ENCODE measurements at places on chromosomes 2 and 18.

- DNase-seq, result no peak
These were observed 11.5 kb downstream of the ASAP2 start for GRCh38 chr2:9217838-9218770.

DNA sequence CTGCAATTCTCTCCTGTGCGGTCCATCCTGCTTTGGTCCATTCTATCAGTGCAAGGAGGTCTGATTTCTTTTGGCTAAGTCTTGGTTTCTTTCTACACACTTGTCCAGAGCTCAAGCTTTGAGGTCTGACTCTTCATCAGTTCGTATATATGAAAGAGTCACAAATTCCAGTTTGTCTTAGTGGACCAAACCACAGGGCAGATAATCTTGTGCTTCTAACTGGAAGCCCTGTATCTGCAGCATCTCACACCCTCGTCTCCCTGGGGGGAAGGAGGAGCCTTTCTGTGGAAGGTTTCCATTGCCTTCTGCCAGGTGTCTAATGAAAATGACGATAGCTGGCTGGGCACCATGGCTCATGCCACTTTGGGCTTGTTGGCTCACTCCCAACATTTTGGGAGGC lies 148.5 kb downstream of the SPP2 start:
- DNase-seq, result no peak

- DNase-seq, result no peak
These were observed 945.0 kb upstream of the CRIM1 start for GRCh38 chr2:35410431-35411061.

DNA sequence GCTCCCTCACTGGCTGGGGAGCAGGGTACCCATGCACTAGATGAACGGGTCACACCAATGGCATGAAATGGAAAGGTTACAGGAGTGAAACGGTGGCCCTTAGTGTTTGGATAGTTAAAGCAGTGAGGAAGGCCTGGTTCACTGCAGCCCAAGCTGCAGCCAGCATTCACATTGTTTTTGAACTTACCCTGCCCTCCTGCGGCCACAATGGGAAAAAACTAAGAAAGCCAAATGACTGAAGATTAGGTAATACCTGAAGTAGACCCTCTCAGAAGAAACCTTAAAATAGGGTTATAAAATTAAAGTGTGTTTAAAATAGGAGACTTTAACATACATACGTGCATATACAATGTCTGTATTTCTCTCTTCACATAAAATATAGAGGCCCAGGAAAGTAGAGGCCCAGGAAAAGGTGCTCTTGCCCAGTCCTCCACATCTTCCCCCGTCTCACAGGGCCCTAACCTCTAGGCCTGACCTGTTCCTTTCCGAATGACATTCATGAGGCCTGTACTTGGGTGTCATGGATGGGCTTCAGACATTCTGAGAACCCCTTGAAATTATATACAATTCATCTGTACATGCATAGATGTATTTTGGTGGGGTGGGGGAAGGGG lies 33.3 kb downstream of the DOK1 start:
- no peak for DNase-seq

DNA sequence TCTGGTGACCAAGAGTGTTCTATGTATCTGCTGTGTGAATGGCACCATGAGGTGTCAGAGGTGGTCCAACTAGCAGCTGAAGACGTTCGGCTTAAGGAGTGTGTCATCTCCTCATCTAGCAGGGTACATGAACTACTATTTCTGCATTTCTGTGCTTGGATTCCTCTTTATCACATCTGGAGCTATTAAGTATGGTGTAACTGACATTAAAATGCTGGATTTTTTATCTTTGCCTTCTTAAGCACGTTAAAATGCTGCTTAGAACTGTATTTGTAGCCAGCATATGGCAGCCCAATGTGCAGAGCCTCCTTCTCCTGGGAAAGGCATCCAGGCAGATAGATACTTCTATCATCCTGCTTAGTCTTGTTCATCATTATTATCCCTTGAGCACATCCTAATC lies 409.3 kb upstream of the MMADHC start:
- no peak for DNase-seq

DNA sequence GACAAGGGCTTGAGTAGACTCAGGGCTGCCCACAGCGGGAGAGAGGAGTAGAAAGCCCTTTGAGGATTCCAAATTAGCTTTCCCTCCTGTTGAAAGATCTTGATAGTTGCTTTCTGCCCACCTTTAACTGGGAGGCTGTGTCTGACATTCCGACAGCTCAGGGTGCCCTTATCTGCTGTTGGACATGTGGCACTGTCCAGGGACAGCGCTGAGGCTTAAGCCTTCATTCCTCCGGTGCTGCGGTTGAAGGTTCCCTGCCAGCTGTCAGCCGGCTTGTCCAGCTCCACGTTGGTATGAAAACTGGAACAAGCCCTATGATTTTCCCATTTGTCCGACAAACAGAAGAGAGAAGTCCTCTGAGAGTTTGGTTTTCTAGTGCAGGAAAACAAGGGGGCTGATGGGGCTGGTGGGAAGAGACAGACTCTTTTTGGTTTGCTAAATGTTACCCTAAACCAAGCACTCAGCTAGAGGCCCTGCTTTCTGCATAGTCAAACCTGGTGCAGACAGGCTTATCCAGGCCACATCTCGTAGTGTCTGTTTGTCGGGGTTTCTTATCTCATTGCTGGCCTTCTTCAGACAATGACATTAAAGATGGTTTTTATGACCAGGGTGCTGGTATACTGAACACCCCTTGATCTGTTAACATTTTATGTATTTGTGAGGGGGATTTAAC lies 24.5 kb downstream of the GREB1 start:
- no peak for DNase-seq

DNA sequence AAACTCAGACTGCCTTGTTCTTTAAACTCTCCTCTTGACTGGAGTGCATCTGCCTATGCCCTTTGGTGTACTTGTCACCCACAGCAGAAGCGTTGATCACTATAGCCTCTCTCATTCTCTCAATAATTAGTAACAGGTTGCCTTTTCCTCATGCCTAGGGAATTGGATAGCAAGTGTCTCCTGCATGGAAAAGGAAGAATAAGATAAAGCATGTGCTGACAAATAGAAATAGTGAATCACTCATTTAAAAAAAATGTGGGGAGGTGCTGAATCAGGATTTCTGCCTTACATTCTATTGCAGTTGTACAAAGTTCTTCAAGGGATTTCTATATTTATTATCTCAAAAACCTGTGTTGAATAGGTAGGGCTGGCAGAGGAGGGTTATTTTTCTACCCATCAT lies 323.0 kb downstream of the TXNL1 start:
- no peak for DNase-seq

DNA sequence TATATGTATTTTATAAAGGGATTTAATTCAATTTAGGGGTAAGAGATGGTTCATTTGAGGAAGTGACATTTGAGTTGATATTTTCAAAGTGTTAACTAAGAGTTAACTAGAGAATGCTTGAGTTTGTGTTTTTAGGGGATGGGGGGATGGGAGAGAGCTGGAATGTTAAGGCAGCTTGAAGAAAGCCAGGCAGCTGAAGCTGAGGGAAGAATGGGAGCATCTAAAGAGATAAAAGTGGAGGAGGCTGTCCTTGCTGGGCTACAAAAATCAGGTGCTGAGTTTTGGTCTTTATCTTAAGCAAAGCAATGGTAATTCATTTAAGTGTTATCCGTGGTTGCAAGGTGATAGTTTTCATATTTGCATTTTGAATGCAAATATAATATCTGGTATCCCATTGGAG lies 9.2 kb downstream of the CHST9 start:
- DNase-seq, result no peak

DNA sequence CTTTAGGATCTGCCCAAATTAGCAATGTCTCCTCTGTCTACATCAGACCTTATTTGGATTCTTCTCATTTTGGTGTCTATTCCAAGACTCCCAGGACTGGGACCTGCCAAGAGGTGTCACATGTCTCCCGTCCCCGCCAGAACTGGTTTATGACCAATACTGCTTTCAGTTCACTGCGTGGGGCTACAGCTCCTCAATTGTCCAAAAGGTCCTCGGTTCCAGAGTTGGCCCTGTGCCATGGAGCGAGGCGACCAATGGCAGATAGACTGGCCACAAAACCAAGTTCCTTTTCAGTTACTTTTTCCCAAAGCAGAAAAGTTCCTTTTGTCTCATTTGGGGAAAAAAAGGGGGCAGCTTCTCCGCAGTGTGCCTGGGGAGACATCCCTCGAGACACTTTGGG lies 144.1 kb upstream of the ZNF236 start:
- peak; percentile 17 for DNase-seq

DNA sequence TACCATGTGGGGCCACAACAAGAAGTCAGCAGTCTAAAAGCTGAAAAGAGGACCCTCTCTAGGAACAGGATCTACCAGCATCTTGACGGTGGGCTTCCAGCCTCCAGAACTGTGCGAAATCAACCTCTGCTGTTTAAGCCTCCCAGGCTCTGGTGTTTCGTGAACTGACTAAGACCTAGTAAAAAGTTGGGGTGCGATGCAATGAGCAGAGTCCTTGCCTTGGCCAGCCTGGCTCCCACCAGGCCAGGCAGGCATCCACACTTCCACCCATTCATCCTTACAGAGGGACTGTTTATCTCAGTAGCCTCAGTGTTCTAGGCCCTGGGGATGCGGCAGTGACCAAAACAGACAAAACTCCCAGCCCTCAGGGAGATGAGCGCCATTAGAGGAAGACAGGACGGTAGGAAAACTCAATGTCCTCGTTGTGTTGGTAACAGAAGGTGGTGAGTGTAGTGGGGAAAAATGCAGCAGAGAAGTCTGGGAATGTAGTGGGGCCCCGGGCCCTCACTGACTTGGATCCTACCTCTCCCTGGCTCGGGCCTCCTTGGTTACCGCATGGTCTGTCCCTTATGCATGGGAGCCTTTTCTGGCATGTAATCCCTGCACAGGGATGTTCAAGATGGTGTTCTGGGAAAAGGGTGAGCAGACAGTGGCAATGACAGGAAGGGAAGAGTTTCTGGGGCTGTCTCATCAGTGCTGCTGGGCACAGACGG lies 271.8 kb upstream of the HS6ST1 start:
- DNase-seq, result no peak

DNA sequence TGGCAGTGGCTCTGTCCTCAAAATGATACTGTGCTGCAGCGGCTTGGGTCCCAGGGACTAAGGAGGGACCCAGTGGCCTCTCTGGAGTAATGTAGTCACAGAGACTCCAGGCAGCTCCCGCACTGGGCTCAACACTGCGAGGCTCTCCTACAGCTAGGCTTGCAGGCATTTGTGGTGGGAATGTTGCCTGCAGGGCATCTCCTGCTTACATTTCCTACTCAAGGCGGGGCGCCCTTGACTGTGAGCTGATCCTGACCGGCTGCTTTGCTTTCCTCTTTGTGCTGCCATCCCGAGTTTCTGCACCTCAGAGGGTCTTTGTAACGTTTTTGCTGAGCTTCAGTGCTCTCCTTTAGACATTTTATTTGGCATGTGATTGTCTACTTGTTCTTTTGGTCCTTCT lies 177.4 kb upstream of the FN1 start:
- no peak for DNase-seq

GRCh38 chr18:29087616-29088246 lies 910.8 kb upstream of the CDH2 start:
- DNase-seq, result no peak

GRCh38 chr2:152560166-152560565 lies 157.1 kb downstream of the PRPF40A start:
- no peak for DNase-seq

- DNase-seq, result no peak
These were observed 1.4 kb downstream of the FZD5 start for GRCh38 chr2:207768168-207768865.

DNA sequence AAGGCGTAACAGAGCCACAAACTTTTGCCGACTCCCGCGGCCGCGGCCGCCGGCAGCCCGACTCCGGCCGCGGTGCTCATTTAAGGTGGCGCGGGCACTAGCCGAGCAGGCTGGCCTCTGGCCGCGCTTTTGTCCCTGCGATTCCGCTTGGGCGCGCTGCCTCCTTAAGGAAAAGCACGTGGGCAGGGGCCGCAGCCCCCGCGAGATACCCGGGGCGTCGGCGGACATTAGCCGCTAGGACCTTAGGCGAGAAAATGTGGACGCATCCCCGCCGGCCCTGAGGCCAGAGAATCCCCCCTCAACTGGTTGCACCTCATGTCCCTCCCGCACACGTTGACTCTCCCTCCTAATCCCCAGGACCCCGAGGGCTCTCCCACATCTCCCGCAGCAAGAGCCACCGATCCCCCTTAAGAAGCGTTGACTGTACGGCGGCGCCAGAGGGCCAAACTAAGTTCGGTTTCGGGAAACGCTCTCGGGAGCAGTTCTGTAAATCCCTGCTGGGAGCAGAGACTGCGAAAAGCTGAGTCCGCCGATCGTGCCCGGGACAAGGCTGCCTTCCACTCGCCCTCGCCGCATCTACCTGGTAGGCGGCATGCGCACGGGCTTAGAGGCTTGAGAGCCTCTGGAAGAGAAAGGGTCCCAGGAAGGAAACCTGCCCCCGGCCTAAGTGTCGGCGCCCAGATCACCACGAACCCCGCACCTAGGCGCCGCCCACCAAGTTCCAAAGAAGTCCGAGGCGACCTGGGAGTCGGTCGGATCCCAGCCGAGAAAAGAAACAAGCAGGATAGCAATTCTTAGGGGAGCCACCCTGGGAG lies 1.8 kb upstream of the SATB2 start:
- DNase-seq, result peak; percentile 83

- no peak for DNase-seq
These were observed 677 bp downstream of the GAD1 start for GRCh38 chr2:170817093-170818035.

DNA sequence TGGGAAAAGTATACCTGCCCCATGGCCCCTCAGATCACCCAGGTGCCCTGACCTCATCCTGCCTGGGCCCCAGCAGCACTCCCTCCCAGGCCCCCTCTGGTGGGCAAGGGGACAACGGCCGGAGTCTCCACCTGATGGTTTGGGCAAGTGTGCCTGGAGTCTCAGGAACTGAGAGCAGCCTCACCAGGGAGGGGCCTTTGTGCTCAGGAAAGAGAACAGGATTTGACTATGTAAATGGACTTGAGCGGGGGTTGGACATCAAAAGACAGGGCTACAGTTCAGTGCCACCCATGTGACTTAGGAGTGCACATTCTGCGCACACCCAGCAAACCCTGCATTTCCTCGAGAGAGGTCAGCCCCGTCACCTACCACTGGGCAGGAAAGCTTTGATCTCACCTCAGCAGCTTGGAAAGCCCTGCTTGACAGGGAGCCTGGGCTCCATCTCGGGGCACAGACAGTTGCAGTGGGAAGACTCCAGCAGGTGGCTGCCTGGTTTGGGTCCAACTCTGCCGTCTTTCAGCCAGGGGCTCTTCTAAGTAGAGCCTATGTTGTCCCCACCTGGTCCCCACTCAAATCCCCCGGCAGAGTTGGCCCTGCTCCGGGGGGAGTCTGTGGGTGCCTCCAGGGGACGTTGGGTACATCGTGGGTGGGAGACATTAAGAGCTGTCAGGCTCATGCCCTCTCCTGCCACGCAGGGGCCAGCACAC lies 3.3 kb downstream of the INPP5D start:
- DNase-seq, result no peak

GRCh38 chr2:240511351-240512108 lies 46.3 kb downstream of the ANKMY1 start:
- DNase-seq, result no peak
